ENCODE measurements at places on chromosomes 2 and 18.
A peak's percentile ranks its signal among the peaks of the same experiment; 100 is the strongest.

DNA sequence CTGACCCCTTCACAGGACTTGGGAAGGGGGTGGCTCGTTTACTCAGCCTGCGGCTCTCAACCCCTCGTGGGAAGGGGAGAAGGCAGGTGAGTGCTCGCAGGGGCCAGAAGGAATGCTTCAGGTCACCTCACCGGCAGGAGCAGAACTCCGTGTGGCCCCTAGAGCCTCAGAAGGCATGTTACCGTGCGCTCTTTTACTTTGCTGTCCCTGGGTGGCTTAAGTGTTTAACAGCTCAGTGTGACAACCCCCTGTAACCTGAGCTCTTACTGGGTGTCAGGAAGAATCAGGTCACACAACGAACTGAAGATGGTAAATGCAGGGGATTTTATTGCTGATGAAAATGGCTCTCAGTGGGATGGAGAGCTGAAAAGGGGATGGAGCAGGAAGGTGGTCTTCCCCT, 1235.4 kb downstream of the LRP1B start:
- no peak for DNase-seq

DNA sequence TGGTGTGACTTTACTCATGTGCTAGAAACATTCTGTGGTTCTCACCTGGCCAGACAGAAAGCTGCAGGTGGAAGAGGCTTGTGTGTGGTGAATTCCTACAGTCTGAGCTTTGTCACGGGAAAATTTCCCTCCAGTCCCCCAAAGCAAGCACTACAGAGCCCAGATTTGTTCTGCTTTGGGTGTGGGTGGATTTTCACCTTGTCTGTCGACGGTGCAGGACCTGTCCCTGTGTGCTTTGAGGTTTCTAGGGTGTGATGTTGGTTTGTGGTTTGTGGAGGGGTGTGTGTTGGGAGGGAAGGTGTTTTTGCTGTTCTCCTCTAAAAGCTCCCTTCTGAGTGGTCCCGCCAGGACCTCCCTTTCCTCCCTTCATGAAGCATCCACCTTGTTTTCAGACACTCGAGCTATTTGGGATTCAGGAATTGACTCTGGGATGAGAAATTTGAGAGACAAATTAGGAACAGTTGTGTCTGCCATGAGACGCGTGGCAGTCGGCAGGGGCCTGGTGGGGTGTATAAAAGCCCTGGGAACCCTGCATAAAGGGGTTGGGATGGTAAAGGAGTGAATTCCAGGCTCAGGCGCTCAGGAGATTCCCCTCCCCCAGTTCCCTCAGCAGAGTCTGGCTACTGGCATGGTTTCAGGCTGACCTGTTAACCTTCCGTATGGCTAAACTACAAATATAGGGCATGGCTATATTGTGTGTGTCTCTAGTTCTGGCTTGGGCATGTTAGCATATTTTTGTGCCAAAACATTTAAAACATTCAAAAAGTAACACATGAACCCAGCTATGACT, 65.5 kb downstream of the DGKD start:
- DNase-seq, result no peak

DNA sequence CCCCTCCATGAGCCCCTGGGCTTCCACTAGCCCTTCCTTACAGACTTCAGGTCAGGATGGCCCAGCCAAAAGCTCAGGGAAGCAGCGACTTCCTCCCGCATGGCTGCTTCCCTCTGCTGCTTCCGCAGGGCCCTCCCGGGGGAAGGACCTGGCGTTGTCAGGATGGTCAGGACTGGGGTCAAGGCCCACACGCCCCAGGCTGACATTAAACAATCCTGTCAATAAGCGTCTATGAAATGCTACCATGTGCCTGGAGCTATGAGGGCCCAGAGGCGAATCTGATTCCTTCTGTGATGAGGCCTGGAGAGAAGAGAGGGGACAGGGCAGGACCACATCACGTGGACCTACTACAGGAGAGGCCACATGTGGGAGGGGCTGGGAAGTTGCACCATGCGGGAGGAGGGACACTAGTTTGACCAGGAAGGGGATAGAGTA, 17.3 kb downstream of the CYS1 start:
- DNase-seq, result no peak

- DNase-seq, result no peak
Measured at GRCh38 chr2:230814616-230815015, 50.1 kb upstream of the ITM2C start.

DNA sequence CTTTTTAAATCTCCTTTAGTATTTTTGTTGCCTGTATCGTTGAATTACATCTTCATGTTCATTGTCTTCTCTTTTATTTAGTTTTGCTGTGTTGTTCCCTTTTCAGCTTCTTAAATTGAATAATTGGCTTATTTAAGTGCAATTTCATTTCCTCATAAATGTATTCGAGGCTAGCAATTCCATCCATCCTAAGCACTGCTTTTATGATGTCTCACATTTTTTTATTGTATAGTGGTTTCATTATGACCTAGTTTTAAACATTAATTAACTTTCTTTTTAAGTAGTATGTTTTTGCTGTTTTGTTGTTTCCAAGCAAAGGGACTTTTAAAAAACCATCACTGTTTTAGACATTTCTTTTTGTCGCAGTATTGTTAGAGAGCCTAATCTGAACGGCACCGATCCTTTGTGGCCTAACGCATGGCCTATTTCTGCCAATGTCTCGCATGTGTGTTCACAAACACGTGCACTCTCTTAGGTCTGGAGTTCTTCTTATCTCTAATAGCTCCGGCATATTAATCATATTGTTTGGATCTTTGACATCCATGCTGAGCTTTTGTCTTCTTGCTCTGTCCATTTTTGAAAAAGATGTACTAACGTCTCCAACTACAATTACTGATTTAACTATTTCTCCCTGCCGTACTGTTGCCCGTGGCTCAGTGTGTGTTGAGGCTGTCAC, 59.6 kb upstream of the ZNF516 start:
- no peak for DNase-seq

GRCh38 chr2:9287400-9288045, 80.9 kb downstream of the ASAP2 start:
- DNase-seq, result no peak

DNA sequence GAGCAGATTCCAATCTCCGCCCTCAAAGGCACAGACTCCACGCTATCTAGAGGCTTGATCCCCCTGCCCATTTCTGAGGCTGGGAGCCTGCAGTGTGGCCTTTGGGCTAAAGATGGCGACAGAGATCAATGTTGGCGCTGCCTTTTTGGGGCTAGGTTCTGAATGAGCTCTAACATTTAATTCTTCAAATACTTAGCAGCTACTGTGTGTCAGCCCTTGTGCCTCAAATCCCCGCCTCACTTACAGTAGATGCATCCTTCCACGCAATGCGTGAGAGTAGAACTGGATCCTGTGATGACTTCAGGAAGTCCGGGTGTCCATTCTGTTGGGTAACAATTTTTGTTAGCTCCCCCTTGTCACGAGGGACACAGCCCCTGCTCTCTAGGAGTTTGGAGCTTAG, 12.4 kb downstream of the IL1F10 start:
- no peak for DNase-seq

GRCh38 chr2:46195819-46196218, 101.4 kb upstream of the EPAS1 start:
- no peak for DNase-seq

- DNase-seq, result no peak
Measured at GRCh38 chr18:34802959-34803358, 92.9 kb downstream of the DTNA start.

DNA sequence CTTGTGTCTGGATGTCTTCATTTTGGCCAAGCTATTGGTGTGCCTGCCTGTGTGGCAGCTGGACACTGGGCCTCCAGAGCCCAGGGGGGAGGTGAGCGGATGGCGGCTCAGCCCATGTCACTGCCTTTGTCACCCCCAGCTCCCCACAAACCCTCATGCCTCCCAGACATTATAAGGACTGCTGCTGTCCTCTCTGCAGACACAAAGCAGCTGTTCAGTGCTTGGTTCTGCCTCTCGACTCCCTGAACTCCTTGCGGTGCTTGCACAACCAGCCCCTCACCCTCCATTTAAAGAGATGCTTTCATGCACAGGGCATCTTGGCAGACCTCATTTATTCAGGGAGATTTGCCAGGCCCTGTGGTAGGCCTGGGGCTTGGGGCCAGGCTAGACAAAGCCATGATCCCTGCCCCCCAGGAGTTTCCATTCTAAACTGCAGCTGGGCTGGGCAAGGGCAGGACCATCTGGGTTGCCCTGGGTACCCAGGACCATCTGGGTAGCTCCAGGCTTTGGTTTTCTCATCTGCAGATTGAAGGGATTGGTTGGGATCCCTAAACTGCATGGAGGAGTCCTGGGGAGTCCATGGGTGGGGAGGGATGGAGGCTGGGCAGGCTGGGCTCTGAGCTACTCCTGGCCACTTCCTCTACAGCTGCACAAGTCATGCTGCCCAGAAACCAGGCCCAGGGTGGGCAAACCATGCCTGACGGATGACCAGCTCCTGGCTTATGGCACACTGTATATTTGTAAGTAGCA, 168.5 kb downstream of the CELF4 start:
- no peak for DNase-seq

- peak; percentile 54 for DNase-seq
Measured at GRCh38 chr18:78893281-78894032, 86.2 kb upstream of the SALL3 start.

DNA sequence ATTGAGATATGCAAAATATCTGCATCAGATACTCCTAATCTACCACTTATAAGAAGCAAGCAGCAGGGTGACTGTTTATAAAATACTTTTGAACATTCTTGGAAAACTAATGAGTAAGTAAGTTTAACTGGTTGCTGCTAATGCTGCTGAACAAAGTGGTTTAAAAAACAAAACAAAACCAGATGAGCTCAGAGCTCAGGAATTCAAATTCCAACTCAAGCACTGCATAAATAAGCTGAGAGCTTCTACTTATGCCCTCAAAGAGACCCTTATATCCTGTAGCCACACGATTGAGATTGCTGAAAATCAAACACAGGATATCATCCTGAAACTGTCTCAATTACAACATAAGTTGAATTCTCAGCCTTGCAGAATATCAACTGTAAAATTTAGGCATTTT, 62.3 kb upstream of the NYAP2 start:
- peak; percentile 14 for DNase-seq

- DNase-seq, result no peak
Measured at GRCh38 chr18:56712761-56713160, 61.6 kb downstream of the WDR7 start.

GRCh38 chr2:41836948-41837347, 210.9 kb upstream of the PKDCC start:
- peak; percentile 84 for DNase-seq

- DNase-seq, result no peak
Measured at GRCh38 chr2:27494944-27495554, at the start of gene FNDC4. Gene FNDC4 (minus strand): TSS chr2:27495200. CDS start chr2:27494679, 521 bp downstream.

GRCh38 chr2:240018071-240018750, 6.9 kb downstream of the NDUFA10 start:
- DNase-seq, result no peak

GRCh38 chr18:48548921-48549320, 10.1 kb downstream of the CTIF start:
- DNase-seq, result no peak

DNA sequence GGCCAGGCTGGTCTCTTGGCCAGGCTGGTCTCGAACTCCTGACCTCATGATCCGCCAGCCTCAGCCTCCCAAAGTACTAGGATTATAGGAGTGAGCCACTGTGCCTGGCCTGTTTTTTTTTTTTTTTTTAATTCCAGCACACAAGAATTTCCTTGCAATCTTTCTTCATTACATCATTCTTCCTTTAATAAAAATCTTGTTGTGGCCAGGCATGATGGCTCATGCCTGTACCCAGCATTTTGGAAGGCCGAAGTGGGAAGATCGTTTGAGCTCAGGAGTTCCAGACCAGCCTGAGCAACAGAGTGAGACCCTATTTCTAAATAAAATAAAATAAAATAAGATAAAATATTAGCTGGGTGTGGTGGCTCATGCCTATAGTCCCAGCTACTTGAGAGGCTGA, 21.4 kb upstream of the PLEKHM3 start:
- no peak for DNase-seq

- peak; percentile 84 for DNase-seq
Measured at GRCh38 chr18:3281456-3282400, 19.8 kb downstream of the MYL12B start.

- DNase-seq, result no peak
Measured at GRCh38 chr2:240480834-240481623, 45.6 kb downstream of the GPC1 start.

DNA sequence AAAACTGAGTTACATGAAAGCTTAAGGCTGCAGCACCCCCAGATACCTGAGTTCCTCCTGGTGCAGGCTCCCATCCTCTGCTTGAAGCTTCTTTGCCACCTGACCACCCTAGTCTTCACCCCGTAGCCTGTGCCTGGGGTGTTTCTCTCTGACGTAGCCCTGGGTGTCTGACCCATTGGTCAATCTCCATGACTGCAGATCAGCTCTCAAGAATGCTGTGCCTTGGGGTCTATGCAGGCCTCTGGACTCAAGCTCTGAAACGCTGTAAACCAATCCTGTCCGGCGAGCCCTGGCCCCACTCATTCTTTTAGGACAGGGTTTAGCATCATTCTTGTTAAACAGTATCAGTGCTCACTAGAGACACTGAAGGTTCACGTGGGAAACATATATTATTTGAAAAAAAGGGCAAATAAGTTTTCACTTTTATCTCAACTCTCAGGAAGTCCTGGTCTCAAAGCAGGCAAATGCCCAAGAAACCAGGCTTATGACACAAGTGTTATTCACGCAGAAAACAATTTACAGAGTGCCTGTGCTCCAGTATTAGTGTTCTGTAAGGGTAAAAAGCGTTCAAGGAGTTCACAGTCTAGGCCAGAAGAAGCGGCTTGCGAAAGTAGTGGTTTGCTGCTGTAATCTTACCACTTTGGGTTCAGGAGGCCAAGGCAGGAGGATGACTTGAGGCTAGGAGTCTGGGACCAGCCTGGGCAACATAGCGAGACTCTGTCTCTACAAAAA, 22.8 kb upstream of the PPP4R1 start:
- no peak for DNase-seq

- no peak for DNase-seq
Measured at GRCh38 chr2:208586516-208586915, 179.9 kb downstream of the PTH2R start.
